GF-D8 (cell line): ENCODE measurements at places on chromosomes 12 and 14.

DNA sequence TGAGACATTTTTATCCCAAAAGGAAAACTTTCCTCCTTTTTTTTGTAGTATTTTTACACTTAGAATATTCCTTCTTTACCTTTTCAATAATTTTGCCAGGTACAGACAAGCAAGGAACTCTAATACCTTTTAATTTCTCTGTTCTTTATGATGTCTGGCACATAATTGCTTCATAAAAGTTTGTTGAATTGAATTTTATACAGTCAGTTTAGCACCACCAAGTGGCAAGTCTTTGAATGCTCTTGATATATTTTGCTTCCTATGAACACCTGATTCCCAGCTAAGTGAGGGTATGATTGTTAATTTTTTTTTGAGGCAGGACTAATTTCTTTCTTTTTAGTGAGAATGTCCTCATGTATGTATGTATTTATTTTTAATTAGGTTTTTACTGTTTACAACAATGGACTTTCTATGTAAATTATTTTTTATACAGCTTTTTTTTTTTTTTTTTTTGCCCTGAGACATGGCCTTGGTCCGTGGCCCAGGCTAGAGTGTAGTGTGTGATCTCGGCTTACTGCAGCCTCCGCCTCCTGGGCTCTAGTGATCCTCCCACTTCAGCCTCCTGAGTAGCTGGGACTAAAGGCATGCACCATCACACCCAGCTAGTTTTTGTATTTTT is 6.9 kb downstream of the TBC1D15 start:
- DNase-seq, result peak; percentile 1

- no peak for DNase-seq
These were observed 19.1 kb downstream of the ANG start for GRCh38 chr14:20707622-20708021.

DNA sequence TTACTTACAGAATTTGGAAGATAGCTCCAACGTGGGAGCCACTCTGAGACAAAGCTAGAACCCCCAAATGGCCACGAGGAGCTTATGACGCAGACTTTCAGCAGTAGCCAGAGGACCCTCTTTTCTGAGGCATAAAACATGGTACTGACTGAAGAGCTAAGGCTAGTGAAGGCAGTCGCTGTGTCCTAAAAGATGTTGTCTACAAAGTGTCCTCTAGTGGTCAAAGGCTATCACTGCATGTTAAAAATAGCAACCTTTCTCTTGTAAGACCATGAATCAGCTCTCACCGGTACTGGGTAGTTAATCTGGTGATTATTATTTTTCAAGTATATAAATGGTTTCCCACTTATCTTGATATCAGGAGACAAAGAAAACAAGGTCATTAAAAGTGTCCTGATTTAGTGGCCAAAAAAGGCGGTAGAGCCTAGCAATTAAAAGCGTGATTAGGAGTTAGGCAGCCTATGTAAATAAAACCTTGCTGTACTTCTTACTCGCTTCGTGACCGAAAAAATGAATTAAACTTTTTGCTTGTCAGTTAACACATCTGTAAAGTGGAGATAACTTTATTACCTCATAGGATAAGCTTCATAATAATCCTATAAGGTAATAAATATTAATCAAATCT is 47.0 kb upstream of the LGR5 start:
- peak; percentile 5 for DNase-seq

DNA sequence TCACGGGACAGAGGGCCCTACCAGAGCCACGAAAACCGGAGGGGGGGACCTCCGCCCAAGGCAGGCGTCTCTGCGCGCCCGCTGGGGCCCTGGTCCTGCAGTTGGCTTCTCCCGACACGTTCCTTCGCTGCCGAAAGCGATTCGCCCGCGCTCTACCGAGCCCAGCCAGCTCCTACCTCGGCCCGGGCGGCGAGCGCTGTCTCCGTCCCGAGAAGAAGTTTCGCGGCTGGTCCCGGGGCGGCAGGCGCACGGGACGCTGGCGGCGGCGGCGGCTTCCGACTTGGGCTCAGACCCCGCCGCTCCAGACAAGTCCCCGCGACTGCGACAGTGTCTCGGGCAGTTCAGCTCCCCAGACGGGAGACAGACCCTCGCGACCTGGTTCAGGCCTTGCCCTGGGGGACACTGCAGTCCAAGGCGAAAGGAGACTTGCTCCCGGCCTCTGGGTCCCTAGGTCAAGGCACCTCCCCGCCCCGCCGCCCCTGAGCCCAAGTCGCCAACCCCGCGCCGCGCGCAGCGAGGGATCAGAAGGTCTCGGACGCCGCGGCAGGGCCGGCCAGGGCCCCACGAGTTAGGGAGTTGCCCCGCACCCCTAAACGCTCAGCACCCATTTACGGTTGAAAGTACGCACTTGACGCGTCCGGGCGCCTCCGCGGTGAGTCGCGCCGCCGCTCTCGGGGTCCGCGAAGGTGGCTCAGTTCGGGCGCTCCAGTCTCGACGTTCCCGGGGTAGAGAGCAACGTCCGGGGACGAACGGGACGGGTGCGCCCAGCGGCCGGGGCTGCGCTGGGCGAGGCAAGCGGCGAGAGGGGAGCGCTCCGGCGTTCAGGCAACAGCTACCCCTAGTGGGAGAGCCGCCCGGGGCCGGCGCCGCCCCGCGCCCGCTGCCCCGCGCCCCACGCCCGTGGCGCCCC is 1.4 kb upstream of the DIO3 start:
- DNase-seq, result no peak

- peak; percentile 55 for DNase-seq
These were observed 1.0 kb downstream of the ITFG2 start for GRCh38 chr12:2813214-2814185.

DNA sequence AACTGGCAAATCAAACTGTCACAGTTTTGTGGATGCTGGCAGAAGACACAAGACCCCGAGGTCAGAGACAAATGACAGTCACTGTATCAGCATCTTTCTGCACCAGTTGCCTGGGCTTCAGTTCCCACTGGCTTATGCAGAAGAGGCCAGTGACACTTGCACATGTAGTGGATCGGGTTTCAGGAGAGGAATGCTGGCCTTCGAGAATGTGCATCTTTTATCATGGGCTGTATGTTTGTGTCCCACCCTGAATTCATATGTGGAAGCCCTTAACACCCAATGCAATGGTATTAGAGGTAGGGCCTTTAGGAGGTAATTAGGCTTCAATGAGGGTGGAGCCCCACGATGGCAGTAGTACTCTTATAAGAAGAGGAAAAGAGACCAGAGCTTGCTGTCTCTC is 150.9 kb downstream of the SLC15A4 start:
- DNase-seq, result no peak

DNA sequence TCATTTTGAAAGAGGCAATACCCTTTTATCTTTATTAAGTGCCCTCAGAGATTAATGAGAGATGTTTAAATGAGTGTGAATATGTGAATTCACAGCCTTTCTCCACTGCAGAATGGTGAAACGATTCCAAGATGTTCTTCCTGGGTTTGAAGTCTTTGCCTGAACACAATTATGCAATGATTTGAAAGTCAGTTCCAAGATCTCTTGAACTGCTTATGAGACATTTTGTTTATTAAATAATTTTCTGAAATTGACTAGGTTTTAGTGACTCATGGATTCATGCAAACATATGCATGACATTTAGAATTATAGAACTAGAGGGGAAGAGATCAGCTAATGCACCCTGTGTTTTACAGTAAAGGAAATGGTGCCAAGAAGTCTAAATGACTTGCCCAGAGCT is 118.1 kb upstream of the SLC38A2 start:
- DNase-seq, result no peak
